ENCODE measurements at places on chromosomes 6 and 20. TPM values are rescaled to one million over a fixed set of nuclear protein-coding genes. Genes with fewer than 3 reads are reported as not detected.

DNA sequence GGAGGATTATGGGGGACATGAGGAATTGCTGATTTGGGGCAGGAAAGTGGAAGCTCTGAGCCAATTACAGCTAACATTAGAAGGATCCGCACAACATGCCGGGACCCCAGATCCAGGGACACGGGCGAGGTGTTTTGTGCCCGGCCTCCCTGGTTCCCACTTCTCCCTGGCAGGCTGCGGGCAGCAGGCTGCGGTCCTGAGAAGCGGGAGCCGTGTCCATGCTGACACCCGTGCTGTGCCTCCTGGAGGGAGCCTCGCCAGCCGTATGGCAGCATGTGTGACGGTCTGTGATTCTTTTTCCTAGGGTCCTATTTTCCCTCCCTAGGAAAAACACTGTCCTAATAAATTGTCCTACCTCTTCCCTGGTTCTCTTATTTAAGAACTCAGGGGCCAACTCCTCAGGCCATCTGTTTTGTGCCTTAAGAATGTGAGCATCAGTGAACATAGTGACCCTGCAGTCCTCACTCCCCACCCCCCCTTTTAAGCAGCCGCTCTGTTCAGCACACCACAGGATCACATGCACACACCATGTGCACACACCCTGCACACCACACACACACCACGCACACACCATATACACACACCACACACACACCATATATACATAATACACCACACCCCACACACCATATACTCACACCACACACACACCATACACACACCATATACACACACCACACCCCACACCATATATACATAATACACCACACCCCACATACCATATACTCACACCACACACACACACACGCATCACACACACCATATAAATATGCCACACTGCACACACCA, 49.9 kb downstream of the DACT2 start:
- no peak for DNase-seq

DNA sequence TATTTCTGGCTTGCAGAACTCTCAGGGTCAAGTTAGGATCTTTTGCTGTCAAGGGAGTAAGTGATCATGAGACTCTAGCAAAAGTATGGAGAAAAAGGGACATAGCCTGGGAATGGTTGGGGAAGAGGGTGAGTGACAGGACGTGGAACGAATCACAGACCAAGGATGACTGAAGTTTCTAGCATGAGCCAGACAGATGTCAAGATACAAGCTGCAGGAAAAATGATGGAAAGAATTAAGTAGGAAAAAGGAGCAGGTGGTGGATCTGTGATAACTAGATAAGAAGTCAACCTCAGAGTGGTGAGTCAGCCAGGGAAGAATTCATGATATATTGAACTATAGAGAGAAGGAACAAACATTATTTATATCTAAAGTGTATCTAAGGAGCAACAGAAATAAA, 159.8 kb upstream of the SYNDIG1 start:
- no peak for DNase-seq

DNA sequence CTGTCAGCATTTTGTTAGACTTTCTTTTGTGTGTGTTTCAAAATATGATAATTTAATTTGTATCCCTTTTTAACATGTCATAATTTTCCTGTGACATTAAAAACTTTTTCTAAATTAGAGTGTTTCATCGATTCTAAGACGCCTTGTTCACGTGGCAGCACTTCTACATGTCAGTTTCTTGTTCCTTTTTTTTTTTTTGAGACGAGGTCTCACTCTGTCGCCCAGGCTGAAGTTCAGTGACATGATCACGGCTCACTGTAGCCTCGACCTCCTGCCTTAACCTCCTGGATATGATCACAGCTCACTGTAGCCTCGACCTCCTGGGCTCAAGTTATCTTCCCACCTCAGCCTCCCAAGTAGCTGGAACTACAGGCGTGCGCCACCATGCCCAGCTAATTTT, 27.6 kb upstream of the ADRM1 start:
- DNase-seq: no peak

GRCh38 chr20:17808357-17808756, 108.6 kb downstream of the BANF2 start:
- peak; percentile 68 for DNase-seq

AKAP12 gene
- total RNA-seq: 107 TPM

LYRM2 gene
- total RNA-seq: 26.4 TPM

Data from tongue (tissue), 3 donors.